Stimulated activated CD8-positive, alpha-beta memory T cell treated with anti-CD3 and anti-CD28 coated beads, Interleukin-7, amount 100 ng/mL, for 1 hour (primary cell): ENCODE measurements at places on chromosomes 3 and 15.

- no peak for DNase-seq
Observed at GRCh38 chr15:84955089-84955848, 26.4 kb upstream of the PDE8A start.

DNA sequence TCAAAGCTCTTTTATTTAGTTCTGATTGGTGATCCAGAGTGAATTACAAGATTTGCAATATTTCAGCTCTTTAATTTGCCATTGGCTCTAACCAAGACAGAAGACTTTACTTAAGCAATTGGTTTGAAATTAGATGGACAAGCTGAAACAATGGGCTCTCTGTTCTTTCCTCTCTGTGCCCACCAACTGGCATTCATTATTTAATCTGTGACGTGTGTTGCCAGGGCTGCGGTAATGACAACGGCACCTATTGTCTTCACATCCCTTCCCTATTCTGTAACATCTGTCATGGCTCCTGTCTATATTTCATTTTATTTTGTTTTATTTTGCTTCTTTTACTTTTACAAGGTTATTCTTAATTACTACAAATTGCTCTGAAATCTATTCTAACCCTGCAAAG lies 33.9 kb downstream of the PLD1 start:
- DNase-seq = no peak

- DNase-seq = no peak
Observed at GRCh38 chr15:77001351-77001750, 6.4 kb downstream of the PSTPIP1 start.

GRCh38 chr15:40498418-40498817 lies 27.6 kb downstream of the CHST14 start:
- DNase-seq = no peak

DNA sequence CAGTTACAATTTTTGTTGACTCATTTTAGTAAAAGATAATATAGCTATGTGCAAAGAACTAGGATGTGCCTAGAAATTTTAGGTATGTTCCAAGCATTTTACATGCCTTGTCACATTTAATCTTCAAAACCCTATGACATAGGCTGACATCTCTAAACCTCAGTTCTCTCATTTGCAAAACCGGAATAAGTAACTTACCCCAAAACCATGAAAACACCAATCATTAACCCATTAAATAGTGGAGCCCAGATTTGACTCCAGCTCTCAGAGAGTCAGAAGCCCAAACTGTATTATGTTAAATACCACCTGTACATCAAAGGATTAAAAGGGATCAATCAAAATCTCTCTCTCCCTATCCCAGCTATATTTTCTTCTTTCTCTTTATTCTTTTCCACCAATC lies 36.6 kb downstream of the GSK3B start:
- no peak for DNase-seq

DNA sequence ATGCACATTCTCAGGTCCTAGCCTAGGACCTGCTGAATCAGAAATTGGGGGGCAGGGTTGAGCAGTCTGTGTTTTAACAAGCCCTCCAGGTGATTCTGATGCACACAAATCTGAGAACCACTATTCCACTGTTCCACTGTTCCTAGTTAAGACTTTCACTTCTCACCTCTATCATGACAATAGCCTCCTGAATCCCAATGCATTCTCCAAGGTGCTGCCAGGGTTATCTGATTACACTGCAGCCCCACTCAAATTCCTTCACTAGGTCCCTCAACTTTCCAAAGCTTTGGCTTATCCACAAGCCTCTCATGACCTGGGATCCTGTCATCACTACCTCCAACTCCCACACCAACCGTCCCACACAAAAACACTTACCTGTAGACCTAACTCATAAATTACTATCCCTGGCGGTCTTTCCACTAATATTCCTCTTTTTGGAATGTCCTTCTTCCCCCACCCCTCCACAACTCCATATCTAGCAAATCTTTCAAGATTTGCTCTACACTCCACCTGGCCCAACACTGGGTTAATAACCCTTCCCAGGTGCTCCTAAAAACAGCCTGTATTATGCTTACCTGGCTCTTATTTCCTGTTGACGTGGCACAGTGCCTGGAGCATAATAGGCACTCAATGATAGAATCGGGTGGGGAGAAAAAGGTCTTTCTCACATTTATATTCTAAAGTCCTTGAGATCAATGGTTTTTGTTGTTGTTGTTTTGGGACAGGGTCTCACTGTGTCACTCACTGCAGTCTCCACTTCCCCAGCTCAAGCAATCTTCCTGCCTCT lies 27.2 kb downstream of the TBL1XR1 start:
- DNase-seq = no peak

DNA sequence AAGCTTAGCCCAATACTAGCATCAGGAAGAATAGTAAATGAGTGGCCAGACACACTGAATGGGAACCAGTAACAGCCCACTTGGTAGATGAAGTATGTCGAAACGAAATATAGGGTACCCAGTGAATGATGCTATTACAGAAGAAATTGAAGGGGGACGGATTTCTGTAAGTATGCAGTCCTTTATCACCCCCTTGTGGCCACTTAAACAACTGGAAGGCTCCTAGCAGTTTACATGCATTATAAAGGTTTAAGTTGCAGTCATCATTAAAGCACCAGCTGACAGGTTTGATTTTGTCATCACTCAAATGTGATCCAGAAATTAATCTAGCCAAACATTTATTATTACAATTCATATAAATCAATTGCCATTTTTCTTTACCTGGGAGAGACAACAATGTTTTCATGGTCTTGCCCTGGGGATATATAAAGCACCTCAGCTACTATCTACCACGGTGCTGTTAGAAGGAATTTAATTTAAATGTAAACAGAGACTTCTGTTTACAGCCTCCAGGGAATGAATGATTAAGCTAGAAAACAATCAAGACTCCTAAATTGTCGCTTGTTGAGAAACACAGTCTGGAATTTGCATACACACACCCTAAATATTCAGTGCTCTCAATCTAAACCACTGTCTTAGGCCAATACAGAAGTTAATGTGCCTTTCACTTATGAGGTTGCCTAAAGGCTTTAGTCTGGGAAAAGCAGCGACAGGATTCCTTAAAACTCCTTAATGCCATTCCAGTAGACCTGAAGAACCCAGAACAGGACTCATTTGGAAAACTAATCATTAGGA lies 7.8 kb downstream of the EIF1B start:
- DNase-seq = no peak

GRCh38 chr15:69997813-69998212 lies 99.9 kb downstream of the TLE3 start:
- DNase-seq = no peak

GRCh38 chr3:105322570-105323273 lies 44.0 kb upstream of the ALCAM start:
- DNase-seq = no peak

DNA sequence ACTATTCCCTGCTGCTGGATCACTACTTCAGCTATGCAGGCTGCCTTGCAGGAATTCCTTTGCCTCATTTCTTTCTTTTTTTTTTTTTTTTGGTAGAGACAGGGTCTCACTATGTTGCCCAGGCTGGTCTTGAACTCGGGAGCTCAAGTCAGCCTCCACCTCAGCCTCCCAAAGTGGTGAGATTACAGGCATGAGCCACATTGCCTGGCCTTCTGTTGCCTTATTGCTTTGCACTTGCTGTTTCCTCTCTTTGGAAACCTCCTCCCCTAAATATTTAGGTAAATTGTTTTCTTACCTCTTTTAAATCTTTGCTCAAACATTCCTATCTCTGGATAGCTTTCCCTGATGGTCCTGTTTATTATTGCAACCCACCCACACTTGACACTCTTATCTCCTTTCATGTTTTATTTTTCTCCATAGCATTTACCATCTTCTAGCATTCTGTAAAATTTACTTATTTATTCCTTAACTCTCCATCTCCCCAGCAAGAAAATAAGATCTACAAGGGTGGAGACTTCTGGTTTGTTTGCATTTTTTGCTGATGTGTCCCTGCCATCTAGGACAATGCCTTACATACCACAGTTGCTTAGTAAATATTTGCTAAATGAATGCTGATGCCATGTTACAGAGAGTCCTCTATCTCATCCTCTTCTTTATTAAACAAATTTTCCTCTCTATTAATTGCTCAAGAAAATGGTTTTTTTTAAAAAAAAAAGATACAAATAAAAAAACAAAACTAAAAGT lies 134.8 kb downstream of the P2RY1 start:
- no peak for DNase-seq

GRCh38 chr15:42121021-42121420 lies 26.7 kb upstream of the PLA2G4D start:
- no peak for DNase-seq

DNA sequence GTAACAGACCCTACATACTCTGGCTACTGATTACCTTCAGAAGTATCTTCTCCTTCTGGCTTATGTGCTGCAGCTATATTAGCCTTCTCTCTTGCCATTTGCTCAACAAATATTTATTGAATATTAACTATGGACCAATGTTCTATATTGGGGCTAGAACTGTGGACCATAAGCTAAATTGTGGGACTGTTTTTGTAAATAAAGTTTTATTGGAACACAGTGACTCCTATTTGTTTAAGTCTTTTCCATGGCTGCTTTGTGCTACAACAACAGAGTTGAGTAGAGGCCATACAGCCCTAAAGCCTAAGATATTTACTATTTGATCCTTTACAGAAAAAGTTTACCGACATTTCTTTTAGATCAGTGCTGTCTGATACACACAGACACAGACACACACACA lies 20.3 kb upstream of the XIRP1 start:
- no peak for DNase-seq

GRCh38 chr3:131795390-131796090 lies 239.3 kb downstream of the CPNE4 start:
- no peak for DNase-seq

DNA sequence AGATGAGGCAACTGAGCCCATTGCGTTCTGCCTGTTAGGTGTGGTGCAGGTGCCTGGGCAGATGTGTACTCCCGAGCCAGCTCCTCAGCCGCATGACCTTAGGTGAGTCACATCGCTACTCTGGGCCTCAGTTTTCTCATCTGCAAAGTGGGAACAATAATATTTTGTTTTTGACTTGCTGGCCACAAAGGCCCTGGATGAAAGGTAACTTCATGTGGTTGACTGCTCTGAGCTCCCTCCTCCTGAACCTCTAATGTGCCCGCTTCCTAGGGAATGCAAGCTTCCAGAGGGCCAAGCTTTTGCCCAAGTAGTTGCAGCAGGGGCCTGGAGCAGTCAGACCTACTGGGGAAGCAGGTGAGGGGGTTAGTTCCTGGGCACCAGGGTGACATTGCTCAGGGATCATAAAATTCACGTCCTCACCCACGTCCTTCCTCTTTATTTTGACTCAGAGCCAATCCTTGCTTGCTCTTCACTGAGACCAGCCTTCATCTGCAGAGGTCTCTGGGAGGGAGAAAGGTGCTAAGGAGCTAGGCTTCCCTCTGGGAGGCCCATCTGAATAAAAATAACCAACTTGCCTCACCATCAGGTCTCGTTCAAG lies 149.0 kb upstream of the TLE3 start:
- DNase-seq = no peak

- DNase-seq = no peak
Observed at GRCh38 chr15:64004587-64004986, 41.7 kb downstream of the DAPK2 start.

GRCh38 chr15:68184616-68185480 lies 20.3 kb downstream of the CALML4 start:
- no peak for DNase-seq

- no peak for DNase-seq
Observed at GRCh38 chr3:128473180-128473519, 6.5 kb upstream of the DNAJB8 start.

DNA sequence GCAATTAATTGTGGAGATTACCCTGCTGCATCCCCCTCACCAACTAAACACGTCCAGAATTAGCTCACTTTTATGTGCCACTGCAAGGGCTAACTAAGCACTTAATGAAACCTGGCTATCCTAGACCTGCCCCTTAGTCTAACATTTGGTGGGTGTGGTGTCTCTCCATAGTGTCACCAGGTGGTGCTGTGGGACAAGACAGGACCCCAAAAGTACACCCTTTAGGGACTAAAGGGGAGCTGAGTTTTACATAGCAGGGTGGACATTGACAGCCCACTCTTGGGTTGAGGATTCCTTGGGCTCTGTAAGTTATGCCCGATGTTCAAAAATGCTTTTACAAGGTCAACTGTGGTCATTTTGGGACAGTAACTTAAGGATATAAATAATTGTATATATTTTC lies 5.7 kb downstream of the DUT start:
- DNase-seq = no peak

DNA sequence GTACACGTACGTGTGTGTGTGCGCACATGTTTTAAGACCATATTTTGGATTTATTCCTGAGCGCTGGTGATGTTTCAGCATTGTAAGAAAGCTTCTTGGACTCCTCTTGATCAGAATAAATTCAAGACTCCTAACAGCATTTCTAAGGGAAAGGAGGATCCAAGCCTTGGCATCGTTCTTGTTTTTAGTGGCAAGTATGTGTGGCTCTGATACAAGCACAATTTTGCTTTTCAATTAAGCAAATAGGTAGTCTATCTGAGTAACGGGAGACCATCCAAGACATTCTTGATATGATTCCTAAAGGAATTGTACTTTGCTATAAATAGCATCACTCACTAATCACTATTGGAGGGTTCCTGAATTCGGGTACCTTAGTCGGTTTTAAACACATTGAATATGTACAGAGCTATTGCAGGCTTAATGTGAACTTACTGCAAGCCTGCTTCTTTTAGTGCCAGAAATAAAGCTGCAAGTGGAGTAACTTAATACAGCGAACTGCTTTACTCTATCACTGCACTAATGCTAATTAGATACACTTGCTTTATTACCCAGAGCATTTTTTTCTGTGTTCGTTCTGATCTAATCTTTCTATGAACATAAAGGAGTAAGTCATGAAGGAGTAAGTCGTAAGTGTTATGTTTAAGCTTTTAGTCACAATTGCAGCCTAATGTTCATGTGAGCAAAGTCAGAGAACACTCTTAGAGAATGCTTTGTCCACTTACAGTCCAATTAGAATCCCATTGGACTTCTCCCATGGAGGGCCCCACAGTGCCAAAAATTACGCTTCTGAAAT lies 186.3 kb downstream of the MCTP2 start:
- no peak for DNase-seq

DNA sequence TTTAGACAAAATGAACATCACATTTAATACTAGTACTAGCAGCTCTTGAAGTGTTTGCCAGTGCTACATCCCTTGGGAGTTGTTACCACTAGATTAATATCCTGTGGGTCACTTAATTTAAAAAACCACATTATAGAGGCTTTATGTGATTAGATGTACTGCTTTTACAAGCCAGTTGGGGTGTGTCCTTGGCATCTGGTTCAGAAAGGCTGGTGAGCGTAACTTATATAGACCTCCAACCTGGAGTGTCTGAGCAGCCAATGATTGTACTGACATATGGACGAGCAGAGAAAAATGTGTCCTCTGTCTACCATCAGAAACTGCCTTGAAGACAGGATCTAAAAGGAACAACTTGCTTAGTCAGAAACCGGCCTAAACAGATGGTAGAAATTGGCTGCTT lies 306.2 kb upstream of the ATP11B start:
- no peak for DNase-seq

GRCh38 chr3:7410782-7411181 lies 549.9 kb downstream of the GRM7 start:
- no peak for DNase-seq

DNA sequence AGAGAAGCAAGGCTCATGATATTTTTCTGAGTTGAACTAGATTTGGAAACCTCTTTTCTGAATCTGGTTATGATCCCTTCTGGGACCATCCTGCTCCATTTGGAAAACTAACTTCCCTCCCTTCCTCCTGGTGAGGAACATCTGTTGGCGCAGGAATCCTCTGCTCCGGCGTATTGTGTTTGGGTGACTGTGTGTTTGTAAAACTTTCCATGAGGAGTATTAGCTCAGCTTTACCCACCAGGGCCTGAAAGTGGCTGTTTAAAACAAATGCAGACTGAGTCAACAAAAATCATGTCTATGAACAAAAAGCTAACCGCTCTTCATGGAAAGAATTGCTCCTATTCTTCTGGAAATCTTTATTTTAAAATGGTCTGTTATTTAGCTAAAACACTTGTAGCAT lies 17.7 kb downstream of the STARD9 start:
- DNase-seq = no peak
